Spleen (tissue), 13 donors: ENCODE measurements at places on chromosomes 6 and 20. TPM values are rescaled to one million over a fixed set of nuclear protein-coding genes. Genes with fewer than 3 reads are reported as not detected.

DNA sequence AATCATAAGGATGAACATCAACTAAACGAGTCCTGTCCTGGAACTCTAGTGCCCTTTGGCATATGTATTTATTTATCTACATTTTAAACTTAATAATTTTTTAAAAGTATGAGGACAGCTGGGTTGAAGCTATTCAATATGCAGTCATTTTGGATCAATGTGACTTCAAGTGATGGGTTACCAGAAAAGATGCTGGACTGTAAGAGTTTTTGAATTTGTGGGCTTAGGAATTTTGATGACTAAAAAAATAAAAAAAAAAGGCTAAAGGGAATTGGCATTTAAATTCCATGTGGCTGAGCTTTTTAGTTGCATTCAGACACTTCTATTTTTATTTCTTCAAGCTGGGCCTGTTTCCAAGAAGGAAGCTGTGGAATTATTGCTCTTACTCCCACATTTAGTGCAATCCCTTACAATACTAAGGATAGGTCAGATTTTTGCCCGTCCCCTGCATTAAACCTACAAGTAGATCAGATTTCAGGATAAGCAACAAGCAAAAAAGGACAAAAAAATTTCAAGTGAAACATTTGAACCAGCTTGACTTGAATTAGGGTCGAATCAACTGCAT, 704.2 kb upstream of the CITED2 start:
- DNase-seq = no peak

- DNase-seq = no peak
These were observed 531.2 kb downstream of the TFAP2B start for GRCh38 chr6:51349857-51350256.

DNA sequence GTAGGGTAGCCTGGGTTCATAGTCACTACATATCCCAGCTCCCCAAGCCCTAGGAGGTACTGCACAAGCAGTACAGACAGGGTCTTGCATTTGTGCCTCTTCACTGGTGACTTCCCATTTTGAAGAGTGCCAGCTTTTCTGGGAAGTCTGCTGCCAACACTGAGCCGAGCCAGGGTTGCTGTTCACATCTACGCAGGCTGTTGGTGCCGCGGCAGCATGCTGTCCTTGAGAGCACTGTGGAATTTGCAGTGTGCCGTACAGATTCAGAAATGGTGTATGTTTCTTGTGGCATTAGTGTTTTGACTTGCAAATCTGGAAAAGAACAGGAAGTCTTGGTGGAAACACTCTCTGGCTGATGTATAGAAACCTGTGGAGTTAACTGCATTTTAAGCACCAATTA, 67.5 kb downstream of the JARID2 start:
- no peak for DNase-seq

DNA sequence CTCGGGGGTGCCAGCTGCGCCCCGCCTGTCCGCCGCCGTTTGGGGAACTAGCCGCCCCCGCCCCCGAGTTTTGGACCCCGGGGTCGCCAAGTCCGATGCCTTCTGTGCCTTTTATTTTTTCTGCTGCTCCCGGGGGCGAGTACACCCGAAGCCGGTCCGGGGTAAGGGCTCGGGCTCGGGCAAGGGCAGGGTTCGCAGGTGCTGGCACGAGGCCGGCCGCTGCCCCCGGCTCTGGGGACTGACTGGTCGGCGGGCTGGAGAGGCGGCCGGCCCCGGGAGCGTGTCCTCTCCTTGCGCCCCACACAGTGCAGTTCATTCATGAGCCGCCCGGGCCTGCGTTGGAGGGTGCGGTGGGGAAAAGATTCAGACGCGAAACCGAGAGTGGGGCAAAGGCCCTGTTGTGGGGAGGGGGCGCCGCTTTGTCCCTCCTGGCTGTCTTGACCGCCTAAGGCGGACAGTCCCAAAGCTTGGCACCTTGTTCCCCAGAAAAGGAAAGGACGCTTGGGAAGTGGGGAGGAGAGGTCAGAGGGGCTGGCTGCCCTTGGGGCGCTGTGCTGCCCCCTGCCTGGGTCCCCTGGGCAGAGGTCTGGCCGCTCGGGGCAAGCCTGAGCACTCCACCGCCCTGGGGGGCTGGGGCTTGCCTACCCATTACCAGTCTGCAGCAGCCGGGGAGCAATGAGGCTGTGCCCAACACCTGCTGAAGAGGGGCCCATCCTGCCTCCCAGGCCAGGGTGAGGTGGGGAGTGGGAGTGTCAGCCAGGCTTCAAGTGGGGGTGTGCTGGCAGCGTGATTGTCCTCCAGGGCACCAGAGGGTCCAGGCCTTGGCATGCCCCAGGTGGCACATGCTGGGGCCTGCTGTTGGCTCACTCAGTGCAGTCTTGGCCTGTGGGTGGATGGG, 915 bp downstream of the TMEM63B start:
- peak; percentile 90 for DNase-seq

DNA sequence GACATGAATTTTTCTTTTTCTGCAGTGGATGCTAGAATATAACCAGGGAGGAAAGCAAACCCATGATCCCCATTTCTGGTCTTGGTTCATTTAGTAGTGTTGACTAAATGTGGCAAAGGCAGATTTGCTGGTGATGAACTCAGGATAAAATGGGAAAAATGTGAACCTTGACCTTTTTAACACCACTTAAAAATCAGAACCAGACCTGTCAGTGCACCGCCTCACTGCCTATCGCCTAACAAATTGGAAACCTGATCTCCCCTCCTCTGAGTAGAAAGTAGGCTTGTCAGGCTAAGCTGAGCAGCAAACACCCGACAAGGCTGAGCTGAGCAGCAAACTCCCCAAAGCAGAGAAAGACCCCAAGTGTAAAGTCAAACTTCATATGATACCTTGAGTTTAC, 254.8 kb downstream of the FOXC1 start:
- no peak for DNase-seq

DNA sequence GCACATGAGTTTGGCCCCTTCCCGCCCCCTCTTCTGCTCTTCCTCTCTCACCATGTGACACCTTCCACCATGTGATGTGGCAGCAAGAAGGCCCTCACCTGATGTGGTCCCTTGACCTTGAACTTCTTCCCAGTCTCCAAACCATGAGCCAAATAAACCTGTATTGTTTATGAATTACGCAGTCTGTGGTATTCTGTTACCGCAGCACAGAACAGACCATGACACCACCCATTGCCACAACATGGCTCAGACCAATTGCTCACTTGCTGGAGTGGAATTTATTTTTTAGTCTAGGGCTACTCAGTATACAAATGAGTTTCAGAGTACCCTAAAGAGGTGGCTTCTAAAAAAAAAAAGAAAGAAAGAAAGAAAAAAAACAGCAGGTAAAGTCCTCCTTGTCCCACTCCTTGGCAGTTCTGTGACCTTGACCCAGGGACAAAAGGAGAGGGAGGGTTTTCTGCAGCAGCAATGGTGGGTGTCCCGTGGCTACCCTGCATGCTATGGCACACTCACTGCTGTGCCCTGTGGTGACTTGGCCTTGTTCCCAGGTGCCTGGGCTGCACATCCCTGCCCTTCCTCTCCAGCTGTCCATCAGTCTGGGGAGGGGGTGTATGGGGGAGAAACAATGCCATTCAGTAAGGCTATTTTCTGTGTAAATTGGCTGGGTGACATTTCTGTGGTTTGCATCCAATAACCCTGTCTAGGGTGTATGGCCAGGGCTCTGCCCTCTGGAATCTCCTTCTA, 5.4 kb upstream of the VSX1 start:
- no peak for DNase-seq

GRCh38 chr6:150195996-150196417, 53.2 kb downstream of the PPP1R14C start:
- DNase-seq = no peak

The GUCA1A gene
- polyA plus RNA-seq = not detected

The OR2H2 gene
- polyA plus RNA-seq = not detected

DNA sequence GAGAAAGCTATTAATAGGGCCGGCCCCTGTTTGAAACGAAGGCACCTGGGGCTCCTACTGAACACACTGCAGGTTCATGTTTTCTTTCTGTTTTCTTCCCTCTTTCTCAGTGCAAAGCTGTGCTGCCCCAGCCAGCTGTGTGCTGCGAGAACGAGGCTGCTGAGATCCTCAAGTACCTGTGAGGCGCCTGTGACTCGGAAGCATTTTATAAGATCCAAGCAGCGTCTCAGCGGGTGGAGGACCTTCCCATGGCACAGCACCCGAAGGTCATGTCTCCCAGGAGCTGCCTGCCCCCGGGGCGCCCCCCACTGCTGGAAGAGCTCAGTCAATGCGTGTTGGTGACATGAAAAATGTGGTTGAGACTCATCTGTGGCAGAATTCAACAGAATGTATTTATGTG, 66.3 kb downstream of the SMOC2 start:
- no peak for DNase-seq
